ENCODE measurements at places on chromosomes 12 and 14.
A peak's percentile ranks its signal among the peaks of the same experiment; 100 is the strongest.

DNA sequence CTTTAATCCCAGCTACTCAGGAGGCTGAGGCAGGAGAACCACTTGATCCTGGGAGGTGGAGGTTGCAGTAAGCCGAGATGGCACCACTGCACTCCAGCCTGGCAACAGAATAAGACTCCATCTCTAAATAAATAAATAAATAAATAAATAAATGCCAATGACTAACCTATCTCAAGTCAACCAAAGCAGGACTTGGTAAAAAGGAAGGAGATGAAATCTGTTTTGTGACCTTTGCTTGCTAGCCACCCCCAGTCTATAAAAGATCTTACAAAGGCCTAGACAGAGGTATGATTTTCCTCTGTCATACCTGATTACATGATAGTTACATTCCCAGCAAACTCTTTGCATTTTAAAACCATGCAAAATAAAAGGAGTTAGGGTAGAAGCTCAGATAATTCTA, 13.5 kb upstream of the METTL17 start:
- no peak for DNase-seq

DNA sequence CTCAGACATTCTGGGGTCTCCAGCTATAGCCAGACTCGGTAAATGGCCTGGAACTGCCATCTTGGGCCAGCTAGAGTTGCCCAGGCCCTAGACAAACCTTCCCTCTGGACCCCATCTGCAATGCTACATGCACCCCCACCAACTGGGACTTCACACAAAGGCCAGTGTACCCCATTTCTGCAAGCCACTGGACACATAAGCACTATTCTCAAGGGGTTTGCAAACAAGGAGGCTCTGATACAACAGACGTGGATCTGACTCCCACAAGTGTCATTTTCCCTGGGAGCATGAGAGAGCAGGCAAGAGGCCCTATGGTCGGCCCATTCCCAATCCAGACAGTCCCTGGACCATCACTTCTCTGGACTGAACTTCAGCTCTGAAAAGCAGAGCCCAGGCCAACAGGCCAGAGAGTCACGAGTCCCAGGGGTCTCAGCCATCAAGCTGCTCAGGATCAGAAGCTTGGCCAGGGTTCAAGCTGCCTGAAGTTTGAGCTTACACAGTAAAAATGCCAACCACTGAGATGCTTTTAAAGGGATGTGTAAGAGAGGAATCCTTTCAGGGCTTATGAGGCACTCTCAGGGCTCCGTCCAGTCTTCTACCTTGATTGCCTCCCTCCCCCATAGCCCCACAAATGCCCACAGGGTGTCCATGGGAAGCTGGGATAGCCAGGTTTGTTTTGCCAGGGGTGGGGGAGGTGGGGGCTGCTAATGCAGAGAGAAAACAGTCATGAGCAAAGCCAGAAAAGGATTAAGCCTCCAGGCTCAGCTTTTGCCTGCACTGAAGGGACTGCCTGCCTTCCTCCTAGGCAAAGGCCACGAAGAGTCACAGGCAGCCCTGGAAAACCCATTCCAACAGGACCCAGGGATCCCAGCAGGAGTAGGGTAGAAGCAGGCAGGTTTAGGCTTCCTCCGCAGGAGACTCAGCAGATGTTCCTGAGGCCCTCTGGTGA, 31.7 kb upstream of the PNMA1 start:
- DNase-seq = no peak

GRCh38 chr12:108803428-108804105, 53.8 kb downstream of the SSH1 start:
- DNase-seq = peak; percentile 88

DNA sequence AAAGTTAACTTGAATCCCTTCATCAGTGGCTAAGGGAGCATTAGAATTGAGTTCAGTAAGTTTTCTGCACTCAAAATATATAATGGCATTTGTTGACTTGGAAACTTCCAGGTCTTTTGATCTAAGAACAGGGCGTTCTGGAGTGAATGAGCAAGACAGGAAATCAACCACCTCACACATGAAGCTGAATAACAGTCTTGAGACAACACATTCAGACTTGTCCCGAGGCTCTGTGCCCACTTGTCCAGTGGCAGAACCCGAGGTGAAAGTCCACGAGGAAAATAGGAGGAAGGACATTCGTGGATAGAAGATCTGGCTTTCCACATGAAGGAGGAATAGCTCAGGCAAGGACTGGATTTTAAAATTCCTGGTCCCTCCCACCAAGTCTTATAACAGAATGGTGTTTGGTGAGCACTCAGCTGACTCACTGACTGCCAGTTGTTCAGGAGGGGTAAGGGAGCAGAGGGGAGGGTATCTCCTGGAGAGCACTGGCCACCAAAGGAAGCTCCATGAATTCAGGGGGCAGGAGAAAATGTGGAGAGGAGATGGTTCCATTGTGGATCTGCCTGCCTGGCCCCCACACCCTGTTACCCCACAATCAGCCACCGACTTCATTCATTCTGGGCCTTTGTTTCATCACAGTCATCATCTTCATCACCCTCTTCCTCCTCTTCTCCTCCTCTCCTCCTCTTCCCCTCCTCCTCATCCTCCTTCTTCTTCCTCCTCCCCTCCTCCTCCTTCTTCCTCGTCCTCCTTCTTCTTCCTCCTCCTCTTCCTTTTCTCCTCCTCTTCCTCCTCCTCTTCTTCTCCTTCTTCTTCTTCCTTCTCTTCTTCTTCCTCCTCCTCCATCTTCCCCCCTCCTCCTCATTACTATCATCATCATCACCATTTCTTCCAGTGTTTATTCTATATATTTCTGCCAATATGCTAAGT, 620.1 kb downstream of the MED13L start:
- no peak for DNase-seq

- no peak for DNase-seq
Measured at GRCh38 chr14:20522332-20522731, 17.0 kb downstream of the RNASE10 start.

DNA sequence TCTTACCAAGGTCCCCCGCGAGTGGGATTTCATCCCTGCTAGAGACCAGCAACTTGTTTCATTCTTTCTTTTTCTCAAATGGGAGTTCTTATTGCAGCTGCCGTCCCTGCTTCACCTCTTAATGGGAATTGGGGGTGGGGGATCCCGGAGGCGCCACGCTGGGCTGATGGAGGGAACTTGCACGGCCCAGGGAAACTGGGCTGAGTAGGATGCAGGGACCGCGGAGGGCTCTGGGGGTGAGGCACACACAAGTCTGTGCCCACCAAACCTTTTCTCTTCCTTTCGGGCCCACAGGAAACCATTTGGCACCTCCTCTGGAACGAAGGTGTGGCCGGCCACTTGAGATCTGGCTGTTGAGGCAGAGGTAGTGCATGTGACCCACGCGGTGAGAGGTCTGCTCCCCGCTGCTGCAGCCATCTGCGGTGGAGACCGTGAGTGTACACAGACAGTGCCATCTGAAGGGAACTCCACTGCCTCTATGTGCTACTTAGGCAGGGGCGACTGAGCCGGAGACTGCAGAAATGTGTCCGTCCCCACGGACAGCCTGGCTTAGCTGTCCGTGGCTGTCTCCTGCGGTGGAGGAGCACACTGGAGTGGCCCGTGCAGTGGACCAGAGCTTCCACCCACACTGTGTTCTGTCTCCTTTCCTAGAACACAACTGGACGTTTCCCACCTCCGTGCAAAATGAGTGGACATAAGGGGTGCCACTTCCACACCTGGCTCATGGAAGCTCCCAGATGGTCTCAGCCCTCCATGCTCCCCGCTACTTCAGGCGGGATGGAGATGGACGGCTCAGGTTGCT, 42.1 kb upstream of the TESC start:
- DNase-seq = no peak

DNA sequence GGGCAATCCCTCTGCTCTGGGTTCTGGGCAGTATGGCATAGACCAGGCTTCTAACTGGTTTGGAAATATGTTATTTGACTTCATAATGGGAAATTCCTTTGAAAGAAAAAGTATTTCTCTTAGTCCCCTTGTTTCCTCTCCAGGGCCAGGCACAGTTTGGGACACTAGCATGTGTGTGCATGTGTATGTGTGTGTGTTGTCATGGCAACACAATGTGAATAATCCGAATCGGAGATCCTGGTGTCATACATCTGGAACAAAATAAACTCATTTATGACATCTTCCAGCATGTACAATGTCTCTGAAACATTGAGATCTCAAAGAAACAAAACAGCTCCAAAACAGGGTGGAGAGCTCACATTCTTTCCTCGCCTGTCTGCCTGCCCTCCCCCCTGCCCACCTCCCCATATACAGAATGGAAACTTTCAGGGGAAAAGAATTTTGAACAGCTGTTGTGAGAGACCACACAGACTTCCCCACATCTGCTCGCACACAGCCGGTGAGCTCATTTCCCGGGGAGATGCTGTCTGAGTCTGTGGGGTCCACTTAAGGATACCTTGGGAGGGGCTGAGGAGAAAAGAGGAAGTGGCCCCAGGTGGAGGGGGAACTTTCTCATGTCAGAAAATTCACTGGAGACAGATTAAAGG, 55.5 kb upstream of the PARP11 start:
- no peak for DNase-seq

- DNase-seq = no peak
Measured at GRCh38 chr12:93234641-93235040, 143.1 kb upstream of the NUDT4 start.

GRCh38 chr12:10194160-10194670, 15.4 kb downstream of the TMEM52B start:
- no peak for DNase-seq

GRCh38 chr12:110913119-110914056, 7.0 kb downstream of the MYL2 start:
- DNase-seq = no peak

DNA sequence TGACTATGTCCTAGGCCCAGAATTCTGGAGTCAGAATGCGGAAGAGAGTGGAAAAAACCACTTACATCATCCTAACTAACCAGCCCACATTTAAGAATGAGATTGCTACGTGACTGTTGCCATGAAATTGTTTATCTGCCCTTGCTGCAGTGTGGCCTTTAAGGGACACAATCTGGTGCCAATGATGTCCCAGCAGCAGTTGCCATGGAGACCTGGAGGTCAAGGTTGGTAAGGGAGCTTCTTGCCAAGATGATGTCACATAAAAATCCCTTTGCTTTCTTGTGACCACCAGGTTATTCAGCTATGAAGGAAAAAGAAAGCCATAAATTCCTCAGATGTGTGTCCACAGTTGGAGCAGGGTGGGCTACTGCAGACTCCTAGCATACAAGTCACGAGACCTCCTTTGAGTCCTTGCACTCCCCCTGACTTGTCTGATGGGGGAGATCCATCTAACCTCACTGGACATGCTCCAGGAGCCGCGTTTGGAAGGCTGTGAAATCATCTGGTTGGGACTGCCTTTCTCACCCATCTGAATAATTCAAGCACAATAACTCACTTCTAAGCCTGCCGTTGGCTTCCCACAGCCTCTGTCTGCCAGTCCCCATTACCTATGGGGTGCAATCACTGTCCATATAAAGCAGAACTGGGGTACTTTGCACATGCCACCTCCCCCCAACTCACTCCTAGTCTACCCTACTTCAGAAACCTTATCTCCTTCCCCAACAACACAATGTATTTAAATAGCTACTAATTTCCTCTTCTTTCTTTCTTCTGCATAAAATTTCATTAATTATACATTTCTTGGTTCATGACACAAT, 165.6 kb downstream of the ZFP36L1 start:
- DNase-seq = no peak

DNA sequence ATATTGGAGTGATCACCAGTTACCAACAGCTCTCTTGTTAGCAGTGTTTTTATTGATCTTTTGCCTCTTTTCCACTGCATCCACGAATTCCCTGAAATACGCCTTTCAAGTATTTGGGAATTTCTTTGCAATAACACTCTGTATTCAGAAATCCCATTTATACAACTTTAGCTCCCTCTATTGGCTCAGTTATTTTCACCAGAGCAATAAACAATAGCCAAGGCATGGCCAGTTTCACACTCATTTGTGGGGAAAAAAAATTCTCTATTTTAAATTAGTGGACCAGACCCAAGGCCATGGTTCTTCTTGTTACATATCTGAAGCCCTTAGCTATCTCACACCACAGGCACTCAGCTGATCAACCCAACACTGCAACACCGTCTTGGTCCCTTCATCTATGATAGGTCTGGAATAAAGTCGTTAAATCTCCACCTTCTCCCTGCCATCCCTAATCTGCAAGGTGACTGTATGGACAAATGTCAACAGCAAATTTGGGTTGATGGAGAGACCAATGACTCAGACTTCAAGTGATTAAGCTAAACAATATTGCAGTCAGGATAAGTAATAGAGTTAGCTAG, 92.4 kb upstream of the TMEM260 start:
- no peak for DNase-seq

DNA sequence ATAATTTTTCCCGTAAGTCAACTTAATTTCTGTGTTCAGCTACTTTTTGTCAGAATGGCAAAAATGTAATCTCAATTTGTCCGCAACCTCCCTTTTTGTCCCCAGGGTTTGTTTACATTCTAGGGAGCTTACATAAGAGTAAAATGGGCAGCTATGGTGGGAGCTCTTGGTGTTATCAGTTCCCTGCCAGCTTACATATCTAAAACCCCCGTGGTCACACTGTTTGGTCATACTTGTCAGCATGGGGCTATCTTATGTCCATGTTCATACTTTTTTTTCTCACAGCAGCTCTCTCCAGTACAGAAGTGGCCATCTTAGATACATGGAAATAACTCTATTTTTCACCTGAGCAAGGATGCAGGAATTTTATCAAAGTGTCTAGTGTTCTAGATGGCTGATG, 16.7 kb downstream of the SLCO1C1 start:
- no peak for DNase-seq

- DNase-seq = no peak
Measured at GRCh38 chr12:116389990-116390389, 112.5 kb upstream of the MED13L start.

- DNase-seq = no peak
Measured at GRCh38 chr12:18072723-18073122, 17.3 kb downstream of the RERGL start.

- DNase-seq = no peak
Measured at GRCh38 chr12:47822863-47823262, 3.2 kb upstream of the HDAC7 start.

GRCh38 chr12:128191380-128191779, 75.6 kb upstream of the TMEM132C start:
- DNase-seq = no peak

DNA sequence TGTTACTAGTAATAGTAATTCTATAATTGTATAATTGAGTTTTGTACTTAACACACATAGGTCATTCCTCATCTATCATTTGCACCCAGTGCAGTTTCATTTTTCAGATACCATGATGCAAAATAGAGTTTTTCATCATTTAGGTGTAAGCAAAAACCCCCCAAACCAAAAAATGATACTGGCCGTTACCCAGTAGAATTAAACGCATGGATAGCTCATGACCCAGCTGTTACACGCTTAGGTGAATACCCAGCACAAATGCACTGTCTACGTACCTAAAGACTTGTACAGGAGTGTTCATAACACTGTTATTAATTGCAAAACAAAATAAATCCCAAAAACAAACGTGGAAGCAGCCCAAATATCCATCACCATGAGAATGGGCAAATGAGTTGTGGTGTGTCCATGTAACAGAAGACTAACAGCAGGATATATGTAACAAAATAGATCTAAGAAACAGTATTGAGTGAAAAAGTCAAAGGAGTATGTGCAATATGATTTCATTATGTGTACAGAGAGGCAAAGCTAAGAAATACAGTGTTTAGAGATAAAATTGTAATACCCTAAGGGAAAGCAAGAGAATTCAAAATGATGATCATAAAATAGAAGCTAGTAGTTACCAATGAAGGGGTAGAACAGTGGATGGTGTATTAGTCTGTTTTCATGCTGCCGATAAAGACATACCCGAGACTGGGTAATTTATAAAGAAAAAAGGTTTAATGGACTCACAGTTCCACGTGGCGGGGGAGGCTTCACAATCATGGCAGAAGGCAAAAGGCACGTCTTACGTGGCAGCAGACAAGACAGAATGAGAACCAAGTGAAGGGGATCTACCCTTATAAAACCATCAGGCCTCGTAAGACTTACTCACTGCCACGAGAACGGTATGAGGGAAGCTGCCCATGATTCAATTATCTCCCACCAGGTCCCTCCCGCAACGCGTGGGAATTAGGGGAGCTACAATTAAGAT, 49.8 kb downstream of the EID3 start:
- DNase-seq = no peak

All from hematopoietic multipotent progenitor cell treated with erythropoietin and hydrocortisone succinate and interleukin-3 and kit ligand, for 15 days (in vitro differentiated cells).